ENCODE measurements at places on chromosomes 2 and 18.

DNA sequence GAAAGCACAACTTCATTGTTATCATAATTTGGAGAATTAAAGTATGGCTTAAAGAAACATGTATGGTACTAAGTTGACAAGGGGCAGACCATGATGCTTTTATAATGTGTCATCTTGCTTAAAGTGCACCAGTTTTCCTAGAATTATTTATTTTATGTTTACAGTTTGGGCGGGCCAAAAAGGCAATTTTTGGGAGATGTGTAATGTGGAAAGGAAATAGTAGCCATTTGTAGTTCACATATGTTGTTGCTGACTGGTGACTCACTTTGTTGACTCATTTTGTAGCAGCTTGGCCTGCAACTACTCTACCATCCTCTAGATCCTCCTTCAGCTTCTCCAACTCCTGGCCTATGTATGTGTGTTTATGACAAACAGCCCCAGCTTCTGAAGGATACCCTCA lies 7.7 kb downstream of the ZSCAN30 start:
- no peak for DNase-seq

- no peak for DNase-seq
Observed at GRCh38 chr2:147867050-147867449, 22.2 kb downstream of the ACVR2A start.

DNA sequence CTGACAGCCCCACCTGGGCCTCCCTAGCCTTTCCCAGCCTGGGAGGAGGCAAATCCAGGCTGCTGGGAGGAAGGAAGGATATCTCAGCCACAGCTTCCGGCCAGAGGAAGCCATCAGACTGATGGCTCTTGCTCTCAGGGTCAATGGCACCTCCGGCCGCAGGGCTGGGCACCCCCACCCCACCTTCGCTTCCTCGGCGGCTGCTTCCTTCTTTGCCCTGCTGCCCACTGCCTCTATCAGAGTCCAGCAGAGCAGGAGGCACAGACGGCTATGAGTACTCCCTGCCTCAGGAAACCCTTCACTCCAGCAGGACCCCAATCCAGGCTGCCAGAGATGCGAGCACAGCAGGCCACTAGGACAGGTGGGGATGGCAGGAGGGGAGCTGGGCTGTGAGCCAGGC lies 3.3 kb downstream of the SEMA4C start:
- no peak for DNase-seq

DNA sequence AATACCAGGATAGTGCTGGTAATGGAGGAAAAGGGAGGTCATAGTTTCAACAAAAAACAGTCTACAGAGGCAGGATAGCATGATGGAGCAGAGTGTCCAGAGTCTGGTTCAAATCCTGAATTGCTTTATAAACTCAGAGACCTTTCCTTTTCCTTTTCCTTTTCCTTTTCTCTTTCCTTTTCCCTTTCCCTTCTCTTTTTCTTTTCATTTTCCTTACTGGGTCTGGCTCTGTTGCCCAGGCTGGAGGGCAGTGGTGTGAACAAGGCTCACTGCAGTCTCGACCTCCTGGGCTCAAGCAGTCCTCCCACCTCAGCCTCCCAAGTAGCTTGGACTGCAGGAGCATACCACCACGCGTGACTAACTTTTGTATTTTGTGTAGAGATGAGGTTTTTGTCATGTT lies 31.7 kb downstream of the GIGYF2 start:
- DNase-seq = no peak

DNA sequence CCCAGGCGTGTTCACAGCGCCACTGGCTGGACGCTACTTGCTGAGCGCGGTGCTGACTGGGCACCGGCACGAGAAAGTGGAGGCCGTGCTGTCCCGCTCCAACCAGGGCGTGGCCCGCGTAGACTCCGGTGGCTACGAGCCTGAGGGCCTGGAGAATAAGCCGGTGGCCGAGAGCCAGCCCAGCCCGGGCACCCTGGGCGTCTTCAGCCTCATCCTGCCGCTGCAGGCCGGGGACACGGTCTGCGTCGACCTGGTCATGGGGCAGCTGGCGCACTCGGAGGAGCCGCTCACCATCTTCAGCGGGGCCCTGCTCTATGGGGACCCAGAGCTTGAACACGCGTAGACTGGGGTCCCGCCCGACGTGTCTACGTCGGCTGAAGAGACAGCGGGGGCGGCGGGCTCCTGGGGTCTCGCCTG lies 891 bp upstream of the KHK start:
- DNase-seq = no peak

DNA sequence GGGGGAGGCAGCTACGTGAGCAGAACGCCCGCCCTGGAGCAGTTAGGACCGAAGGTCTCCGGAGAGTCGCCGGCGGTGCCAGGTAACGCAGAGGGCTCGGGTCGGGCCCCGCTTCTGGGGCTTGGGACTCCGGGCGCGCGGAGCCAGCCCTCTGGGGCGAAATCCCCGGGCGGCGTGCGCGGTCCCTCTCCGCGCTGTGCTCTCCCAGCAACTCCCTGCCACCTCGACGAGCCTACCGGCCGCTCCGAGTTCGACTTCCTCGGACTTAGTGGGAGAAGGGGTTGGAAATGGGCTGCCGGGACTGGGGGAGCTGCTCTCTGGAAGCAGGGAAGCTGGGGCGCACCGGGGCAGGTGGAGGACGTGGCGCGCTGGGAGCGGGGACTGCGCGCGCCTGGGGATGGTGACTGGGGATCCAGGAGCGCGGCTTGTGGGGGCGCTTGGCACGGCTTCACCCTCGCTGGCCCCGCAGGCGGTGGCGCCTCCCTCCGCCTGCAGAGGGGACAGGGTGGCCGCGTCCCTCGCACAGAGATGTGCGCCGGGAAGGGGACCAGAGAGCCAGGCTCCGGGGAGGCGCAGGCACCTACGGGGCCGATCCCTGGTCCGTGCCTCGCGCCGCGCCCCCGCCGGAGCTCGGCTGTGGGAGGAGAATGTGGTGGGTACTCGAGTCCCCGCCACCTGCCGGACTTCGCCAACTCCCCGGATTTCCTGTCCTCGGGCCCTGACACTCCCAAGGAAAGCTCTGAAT lies 688 bp downstream of the CDH20 start:
- no peak for DNase-seq

DNA sequence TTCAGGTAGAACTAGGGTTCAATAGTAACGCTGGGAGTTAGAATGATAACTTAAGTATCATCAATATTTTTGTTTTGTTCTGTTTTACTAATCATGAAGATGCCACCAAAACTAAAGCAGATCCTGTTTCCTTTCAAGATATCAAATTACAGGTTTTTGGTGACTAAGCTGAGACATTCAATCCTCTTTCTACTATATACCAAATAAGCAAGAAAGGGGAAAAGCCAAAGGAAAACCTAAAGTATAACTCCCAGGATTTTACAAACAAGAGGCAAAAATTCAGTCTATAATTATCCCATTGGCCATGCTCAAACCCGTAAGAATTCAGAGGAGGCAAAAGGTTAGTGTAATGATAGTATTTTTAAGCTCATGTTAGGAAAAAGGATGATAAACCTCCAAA lies 175.2 kb upstream of the CCDC150 start:
- DNase-seq = no peak

GRCh38 chr2:237384672-237385020 lies 29.3 kb downstream of the COL6A3 start:
- DNase-seq = no peak

DNA sequence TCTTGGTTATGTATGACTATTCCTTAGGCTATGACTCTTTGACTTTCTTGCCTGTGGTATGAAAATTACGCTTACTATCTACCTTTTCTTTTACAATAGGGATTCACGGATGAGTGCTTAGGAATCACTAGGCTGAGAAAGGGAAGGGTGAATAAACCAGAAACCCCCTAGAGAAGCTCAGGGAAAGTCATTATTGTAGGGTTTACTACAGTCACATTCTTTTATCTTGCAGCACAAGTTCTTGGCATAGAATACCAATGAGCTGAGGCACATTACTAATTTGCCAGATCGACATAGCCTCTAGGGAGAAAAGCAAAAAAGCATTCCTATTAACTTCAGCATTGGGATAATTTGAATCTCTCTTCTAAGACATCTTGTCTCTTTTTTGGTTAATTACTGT lies 103.3 kb downstream of the ST6GAL2 start:
- DNase-seq = no peak

- no peak for DNase-seq
Observed at GRCh38 chr2:6906165-6906741, 11.0 kb upstream of the RNF144A start.

GRCh38 chr2:54585136-54585733 lies 129.1 kb downstream of the SPTBN1 start:
- no peak for DNase-seq

GRCh38 chr2:222569826-222570225 lies 86.1 kb downstream of the FARSB start:
- DNase-seq = no peak

Data from activated CD4-positive, alpha-beta T cell treated with anti-CD3 and anti-CD28 coated beads for 24 hours (primary cell).